ENCODE measurements at places on chromosomes 6 and 20.

- no peak for DNase-seq
These were observed 122.3 kb downstream of the CEBPB start for GRCh38 chr20:50312682-50313521.

DNA sequence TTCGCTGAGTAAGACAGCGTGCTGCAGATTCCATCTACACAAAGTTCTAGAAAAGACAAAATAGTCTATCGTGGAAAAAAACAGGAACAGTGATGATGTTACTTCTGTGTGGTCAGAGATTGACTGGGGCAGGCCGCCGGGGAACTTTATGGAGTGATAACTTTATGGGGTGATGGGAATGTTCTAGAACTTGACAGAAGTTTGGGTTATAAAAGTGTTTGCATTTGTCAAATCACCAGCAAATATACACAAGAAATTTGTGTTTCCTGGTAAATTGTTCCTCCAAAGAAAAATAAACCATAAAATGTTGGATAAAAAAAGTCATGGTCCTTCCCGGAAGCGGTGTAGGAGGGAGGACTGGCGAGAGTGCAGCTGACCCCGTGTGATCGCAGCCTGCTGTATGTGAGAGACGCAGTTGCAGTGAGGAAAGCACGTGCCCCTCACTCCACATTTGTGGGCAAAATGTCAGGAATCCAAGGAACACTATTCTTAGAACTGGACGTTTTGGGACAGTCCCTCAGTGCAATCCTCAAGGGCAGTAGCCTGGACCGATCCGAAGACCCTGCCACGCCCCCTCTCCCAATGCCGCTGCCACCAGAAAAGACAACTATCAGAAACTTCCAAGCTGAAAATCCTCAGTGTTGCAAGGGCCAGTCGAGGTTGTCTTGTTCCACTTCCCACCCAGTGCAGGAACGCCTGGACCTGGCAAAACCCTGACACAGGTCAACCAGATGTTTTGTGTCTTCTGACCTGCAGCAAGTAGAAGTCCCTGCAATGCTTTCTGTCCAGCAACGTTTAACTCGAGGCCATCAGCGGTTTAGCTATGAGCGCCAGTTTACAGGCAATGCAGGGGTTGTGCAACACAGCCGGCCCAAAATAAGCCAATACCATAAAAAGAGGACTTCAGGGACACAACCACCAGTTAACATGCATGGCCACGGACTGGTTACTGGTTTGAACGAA, 80.5 kb upstream of the QKI start:
- no peak for DNase-seq

DNA sequence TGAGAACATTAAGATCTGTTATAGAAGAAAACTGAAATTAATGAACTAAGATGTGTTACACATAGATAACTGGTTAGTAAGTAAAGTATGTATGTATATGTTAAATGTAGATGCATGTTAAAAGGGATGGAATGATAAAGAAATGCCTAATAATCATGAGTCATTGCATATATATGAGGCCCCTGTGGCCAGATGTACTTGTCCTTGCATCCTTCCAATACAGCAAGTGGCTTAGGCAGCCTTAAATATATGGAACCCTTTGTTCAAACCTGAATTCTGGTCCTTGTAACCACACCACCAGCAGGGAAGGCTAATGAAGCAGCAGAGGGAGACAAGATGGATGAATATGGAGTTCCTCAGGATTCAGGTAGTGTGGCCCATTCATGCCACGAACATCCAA, 9.8 kb upstream of the AKAP7 start:
- DNase-seq: no peak

GRCh38 chr20:45440891-45441685, 25.1 kb downstream of the PIGT start:
- DNase-seq: no peak

DNA sequence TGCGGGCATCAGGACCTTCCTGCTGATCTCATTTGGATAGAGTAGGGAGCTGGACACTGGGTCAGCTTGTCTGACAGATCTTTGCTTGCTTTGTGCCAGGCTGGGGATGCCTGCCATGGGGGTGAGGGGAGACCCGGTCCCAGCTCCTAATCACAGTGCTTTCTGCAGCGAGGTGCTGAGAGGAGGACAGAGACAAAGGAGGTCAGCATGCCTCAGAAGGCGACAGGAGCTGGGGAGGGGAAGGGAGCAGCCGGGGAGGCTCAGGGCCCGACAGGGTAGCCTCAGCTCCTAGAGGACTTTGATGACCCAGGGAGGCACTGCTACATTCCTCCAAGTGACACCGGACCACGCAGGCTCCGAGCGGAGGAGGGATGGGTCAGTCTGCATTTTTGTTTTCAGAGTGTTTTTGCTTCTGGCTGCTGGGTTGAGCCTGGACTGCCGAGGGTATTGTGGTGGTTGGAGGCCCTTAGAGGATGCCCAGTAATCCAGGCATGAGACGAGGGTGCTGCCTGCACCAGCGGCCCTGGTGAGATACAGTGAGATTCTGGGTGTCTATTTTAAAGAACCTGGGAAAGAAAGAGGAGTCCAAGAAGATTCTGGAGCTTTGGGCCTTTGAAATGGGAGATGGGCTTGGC, 7.8 kb downstream of the RBM38 start:
- no peak for DNase-seq

All from stimulated activated CD8-positive, alpha-beta memory T cell treated with anti-CD3 and anti-CD28 coated beads, Interleukin-2, amount 100 ng/mL, for 1 hour (primary cell).